ENCODE measurements at places on chromosomes 5 and 9.

DNA sequence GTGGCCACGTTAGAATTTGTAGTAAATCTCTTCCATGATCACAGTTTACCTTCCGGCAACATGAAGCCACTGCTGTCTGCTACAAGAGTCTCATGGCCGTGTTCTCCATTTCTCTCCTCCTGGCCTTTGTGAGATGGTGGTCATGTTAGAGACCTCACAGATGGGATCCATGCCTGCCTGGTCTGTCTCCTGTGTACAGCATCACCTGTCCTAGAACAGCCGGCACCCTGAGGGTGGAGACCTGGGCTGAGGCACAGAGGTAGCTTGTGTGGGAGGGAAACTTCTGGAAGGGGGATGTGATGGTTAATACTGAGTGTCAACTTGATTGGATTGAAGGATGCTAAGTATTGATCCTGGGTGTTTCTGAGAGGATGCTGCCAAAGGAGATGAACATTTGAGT, 3.1 kb upstream of the FCN2 start:
- DNase-seq: no peak

- DNase-seq: no peak
Observed at GRCh38 chr9:93120846-93121315, 13.2 kb downstream of the NINJ1 start.

DNA sequence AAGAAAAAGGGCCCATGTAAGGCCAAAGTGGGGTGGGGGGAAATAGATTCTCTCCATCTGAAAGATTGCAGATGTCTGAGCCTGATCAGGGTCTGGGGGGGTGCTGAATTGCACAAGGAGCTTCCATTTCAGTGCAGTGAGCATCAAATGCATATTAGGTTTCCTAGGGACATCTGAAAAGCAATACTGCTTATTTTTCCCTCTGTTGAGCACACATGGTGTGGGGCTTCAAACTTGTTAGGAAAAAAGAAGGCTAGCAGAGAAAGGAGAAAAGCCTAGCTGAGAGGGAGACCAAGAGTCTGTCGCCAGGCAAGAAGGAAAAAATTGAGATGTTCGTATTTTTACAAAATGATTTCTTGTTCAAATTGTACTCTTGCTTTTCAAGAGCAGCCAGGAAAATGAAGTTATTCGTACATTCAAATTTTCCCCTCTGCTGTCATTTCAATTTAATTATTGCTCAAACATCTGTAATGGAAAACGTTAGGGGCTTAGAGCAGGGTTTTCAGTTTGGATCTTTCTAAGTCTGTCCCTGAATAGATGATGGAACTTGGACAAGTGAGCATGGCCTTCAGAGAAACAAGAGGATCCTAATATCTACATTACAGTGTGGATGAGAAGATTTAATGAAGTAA, 191.9 kb upstream of the GAS1 start:
- DNase-seq: no peak

- no peak for DNase-seq
Observed at GRCh38 chr5:50968356-50969149, 302.1 kb downstream of the PARP8 start.

DNA sequence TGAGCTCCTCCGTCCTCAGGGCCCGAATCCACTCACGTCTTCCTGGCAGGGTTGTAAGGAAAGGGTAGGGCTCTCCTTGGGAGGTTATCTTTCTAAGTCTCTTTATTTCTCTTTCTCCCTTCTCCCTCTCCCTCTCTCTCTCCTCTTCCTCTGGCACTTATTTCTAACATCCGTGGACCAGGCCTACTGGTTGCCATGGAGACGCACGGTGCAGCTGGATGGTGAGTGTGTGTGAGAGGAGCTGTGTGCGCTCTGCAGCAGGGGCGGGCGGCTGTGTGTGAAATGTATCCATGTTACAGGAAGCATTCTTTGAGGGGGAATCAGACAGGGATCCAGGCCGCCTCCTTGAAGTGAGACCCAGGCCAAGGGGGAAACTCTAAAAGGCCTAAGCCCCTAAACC, 32.2 kb downstream of the PCDH1 start:
- peak; percentile 38 for DNase-seq

DNA sequence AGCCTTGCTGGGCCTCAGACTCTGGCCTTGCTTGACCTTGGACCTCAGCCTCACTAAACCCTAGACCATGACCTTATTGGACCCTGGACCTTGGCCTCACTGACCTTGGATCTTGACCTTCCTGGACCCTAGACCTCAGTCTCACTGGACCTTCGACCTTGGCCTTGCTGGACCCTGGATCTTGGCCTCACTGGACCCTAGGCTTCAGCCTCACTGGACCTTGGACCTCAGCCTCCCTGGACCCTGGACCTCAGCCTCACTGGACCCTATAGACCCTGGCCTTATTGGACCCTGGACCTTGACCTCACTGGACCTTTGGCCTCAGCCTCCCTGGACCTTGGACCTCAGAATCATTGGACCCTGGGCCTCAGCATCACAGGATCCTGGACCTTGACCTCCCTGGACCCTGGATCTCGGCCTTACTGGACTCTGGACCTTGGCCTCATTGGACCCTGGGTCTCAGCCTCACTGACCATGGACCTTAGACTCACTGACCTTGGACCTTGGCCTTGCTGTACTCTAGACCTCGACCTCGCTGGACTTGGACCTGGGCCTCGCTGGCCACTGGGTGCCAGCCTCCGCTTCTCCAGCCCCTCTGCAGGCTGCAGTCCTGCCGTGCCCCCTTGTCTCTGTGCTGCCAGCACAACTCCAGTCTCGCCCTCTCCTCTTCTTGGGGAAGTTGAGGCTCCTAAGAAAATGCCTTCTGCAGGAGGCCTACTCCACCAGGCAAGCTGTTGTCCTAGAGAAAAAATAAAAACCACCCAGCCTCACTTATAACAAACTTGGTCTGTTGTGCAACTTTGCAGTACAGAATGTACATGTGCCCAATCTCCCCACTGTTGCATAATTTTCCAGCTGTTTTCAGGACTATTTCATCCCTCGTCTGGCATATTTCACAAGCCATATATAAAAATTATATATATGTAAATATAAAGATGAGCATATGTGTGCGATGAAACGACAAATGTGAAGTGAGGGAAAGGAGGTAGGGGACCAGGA, 11.0 kb upstream of the ADAMTS2 start:
- DNase-seq: no peak

- no peak for DNase-seq
Observed at GRCh38 chr5:168328814-168329213, 37.4 kb downstream of the WWC1 start.

DNA sequence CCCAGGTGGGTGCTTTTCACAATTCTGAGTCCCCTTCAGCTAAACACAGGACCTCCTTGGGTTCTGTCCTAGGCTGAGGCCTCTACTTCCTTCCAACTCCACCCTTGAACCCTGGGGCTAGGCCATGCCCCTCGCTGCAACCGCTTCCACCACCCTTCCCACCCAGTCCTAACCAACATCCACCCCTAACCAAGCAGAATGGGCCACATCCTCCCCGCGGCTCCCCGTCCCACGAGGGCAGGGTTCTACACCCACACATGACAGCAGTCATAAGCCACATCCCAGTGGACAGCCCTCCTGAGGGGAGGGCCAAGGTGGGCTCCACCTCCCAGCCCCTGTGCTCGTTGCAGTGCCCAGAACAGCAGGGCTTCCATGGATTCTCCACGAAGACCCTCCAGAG, 65.8 kb downstream of the SHB start:
- no peak for DNase-seq

DNA sequence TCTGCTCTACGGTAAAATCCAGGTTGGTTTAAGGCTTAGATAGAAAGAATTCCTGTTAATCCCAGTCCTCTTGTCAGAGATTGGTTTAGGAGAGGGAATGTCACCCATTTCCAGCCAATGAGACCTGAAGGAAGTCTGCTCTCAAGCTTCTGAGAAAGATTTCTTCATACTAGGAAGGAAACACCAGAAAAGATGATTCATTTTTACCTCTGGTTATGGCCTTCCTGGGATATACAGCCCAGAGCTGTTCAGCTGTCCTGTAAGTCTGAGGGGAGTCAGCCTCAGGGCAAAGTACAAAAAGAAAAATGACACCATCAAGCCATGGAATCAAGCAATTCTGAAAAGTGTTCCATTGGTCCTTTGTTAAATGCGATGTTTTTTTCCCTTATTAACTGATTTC, 18.6 kb upstream of the CFAP95 start:
- DNase-seq: no peak

DNA sequence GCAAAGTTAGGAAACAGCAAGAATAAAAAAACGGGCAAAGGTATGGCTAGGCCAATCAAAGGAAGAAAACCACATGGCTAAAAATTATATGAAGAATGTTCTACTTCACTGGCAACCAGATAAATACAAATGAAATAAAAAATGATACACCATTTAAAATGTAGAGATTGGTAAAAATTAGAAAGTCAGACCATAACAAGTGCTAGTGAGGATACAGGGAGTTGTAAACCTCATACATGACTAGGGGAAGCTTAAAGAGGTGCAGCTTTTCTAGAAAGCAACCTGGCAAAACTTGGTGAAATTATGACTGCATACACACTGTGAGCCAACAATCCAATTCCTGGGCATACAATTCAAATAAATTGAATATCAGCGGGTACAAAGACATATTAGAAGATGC, 119.0 kb upstream of the LIFR start:
- no peak for DNase-seq

GRCh38 chr9:126874546-126875314, 14.3 kb downstream of the ZBTB34 start:
- DNase-seq: no peak

GRCh38 chr5:93300309-93300923, 280.6 kb downstream of the NR2F1-AS1 start:
- no peak for DNase-seq

DNA sequence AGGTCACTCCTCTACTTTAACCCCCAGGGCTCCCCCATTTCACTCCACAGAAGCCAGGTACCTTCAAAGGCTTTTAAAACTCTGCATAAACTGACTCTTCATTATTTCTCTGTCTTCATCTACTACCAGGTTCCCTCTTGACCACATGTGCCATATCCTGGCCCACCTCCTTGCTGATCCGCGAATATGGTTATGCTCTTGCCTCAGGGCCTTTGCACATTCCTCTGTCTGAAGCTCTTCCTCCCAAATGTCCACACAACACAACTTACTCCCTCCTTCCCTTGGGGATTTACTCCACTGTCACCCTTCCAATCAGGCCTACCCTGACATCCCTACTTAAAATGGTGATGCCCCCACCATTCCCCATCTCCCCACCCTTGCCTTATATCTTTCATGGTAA, 134.6 kb upstream of the ANKRD55 start:
- DNase-seq: no peak

DNA sequence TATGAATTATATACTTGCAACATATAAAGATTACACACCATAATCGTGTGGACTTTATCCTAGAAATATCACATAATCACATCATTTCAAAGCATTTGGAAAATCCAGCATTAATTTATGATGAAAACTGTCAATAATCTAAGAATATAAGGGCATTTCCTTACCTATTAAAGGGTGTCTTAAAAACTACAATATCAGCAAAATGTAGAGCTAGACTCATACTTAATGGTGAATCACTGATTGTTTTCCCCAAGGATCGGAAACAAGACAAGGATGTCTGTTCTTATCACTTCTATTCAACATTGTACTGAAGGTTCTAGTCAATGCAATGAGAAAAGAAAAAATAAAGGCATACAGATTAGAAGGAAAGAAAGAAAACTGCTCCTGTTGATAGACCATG, 8.0 kb upstream of the SREK1 start:
- no peak for DNase-seq

DNA sequence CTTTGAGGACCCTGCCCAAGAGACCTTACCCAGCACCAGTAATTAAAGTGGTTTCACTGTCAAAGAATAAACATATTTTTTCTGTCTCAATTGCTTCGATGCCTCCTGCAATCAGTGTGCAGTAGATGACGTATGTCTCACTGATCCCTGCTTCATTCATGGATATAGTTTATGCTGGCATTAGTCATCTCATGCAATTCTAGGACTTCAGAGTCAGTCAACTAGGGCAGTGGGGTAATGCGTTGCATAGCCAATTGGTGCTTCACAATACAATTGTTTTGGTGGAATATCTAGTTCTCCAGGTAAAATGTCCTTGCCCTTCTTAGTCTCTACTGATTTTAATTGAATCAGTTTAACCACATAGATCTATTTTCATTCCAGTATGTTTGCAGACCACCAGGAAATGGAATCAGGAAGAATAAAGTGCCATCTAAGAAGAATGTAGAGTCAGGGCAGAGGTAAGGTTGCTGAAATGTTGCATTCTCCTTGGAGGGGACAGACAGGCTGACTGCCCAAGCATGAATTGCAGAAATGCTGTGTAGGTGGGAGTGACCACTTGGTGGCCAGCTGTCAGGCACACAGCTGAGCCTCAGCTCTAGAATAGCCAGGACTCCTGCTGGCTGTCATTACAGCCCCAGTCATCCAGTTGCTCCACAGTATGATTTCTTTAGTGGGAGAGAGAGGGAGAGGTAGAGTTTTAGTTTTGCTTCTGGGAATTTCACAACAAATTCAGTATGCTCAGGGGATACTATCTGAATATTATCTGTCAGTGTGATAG, 73.5 kb upstream of the MEGF10 start:
- no peak for DNase-seq

DNA sequence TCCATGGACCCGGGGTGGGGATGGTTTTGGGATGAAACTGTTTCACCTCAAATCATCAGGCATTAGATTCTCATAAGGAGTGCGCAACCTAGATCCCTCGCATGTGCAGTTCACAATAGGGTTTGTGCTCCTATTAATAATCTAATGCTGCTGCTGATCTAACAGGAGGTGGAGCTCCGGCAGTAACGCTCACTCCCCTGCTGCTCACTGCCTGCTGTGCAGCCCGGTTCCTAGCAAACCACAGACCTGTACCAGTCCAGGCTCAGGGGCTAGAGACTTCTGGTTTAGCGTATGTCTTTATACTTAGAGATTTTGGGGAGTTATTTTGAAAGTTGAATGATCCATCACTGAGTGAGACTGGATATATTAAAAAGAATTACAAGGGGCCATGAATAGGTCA, 50.2 kb downstream of the RICTOR start:
- no peak for DNase-seq

- DNase-seq: no peak
Observed at GRCh38 chr9:131999692-132000551, 79.7 kb downstream of the MED27 start.

- no peak for DNase-seq
Observed at GRCh38 chr5:143014017-143014651, 244.0 kb downstream of the ARHGAP26 start.

- DNase-seq: no peak
Observed at GRCh38 chr9:131950487-131950886, 129.2 kb downstream of the MED27 start.

DNA sequence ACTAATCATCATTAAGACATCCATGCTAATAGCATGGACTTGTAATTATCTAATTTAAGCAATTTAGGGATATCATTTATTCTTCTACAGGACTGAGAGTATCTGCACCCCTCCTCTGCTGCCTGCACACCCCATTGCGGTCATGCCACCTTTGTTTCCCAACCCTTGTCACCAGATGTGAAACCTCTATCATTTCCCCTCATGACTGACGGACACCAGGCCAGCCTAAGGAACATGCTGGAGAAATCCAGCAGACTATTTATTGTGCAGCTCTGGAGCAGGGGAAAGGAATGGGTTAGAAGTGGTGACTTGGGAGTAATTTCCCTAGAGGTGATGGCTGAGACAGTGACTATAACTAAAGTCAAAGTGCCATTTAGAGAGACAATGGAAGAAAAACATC, 40.7 kb downstream of the UGCG start:
- DNase-seq: no peak

GRCh38 chr5:127089191-127089590, 15.9 kb upstream of the C5orf63 start:
- DNase-seq: no peak

Measured in NCI-H1092 (cell line).